Type B pancreatic cell (in vitro differentiated cells): ENCODE measurements at places on chromosomes 12 and 14.

DNA sequence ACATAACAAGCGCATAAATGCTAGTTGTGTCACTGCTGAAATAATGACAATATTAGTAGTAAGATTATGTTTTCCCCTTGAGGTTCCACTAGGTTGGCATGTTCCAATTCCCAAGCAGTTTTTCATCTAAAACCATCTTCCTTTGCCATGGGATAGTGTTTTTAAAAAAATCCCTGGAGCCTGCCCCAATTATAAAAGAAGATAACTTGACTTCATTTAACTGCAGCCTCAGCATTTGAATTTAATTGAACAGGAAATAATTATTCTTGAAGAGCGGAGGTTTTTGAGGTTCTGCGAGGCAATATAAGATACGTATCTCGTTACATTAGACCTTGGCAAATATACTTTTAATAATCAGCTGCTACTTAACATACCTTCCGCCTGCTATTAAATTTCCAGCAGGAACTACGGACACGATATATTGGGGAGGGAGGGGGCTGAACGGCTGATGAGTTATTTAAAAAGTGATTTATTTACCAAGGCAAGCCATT, 65.2 kb upstream of the HSPB8 start:
- no peak for DNase-seq

DNA sequence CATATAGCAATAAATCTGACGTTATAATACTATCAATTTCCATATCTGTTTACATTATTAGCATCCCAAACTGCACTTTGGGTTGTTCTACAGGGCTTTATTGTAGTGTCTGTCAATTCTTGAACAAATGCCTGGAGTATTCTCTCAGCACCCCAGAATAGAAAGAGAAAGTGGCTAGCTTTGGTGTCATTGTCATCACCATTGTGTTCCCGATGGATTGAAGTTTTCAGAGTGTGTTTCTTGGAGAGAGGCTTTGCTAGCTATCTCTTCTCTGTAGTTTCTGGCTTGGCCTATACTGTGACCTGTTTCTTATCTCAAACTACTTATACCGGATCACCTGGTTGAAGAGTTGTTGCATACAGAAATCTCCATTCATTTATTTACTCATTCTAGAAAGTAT, 6.4 kb downstream of the TMEM106C start:
- no peak for DNase-seq

DNA sequence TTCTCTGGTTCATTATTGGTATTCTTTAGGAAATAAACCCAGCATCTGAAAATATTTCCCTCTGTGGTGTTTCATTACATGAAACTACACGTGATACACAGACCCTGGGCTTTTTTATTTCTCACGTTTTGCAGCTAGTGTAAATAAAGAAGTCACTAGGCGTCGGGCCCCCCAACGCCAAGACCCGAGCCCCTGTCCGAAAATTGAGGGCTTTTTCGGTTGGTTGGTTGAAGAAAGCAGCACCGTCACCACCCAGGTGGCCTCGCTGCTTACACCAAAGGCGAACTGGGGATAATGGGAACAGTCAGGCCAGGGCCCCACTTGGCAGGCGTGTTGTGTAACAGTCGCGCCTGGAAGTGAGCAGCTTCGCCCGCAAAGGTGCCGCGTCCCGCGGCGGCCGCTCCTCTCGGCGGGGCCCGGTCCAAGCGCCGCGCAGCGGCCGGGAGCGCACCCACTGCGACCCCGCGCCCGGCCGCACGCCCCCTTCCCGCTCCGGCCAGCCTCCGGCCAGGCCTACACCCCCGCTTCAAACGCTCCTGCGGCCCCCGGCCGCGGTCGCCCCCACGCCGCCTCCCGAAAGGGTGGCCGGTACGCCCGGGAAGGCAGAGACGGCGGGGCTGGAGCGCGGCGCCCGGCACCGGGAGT, 1.2 kb downstream of the DUSP16 start:
- peak; percentile 72 for DNase-seq

- no peak for DNase-seq
These were observed 2.5 kb upstream of the PSEN1 start for GRCh38 chr14:73133795-73134194.

DNA sequence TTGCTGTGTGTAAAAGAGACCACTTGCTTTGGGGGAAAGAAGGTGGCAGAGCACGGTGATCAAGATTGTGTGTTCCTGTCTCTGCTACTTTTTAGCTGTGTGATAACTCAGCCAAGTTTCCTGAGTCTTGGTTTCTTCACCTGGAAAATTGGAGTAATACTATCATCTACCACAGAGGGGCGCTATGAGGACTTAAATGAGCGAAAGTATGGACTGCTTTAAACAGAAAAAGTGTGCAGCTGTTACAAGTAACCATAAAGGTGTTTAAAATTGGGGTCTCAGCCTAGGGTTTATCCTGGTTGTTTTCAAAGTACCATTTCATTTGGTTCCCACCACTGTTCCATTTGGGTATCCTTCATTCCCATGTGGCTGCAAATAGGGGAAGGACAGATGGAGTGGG, 65.9 kb upstream of the WSCD2 start:
- no peak for DNase-seq

DNA sequence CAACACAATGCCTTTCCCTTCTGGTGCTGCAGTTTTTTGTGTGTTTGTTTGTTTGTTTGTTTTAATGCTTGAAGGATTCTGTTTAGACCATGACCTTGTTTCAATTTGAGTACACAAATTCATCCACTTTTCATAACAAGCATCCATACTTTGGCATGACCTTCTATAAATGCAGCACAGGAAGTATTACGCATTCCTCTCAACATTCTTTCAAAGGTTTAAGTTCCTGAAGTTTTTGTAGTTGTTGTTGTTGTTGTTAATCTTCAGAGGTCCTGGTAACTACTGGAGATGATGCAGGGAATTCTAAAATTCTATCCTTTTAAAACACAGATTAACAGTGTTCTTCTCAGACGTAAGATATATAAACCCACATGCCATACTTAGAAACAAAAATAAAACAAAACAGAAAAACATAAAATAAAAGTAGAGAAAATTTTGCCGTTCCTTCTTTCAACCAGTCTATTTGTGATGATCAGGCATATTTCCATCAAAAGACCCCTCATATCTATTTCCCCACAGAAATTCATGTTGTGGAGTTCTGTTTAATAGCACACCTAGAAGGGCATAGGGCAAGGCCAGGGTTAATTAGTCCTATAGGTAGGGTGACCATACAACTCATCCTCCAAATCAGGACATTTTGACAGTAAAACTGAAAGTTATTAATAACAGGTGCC, 529.9 kb downstream of the NOVA1 start:
- no peak for DNase-seq

- DNase-seq, result no peak
These were observed 44.0 kb downstream of the KLRG1 start for GRCh38 chr12:9033265-9033887.

DNA sequence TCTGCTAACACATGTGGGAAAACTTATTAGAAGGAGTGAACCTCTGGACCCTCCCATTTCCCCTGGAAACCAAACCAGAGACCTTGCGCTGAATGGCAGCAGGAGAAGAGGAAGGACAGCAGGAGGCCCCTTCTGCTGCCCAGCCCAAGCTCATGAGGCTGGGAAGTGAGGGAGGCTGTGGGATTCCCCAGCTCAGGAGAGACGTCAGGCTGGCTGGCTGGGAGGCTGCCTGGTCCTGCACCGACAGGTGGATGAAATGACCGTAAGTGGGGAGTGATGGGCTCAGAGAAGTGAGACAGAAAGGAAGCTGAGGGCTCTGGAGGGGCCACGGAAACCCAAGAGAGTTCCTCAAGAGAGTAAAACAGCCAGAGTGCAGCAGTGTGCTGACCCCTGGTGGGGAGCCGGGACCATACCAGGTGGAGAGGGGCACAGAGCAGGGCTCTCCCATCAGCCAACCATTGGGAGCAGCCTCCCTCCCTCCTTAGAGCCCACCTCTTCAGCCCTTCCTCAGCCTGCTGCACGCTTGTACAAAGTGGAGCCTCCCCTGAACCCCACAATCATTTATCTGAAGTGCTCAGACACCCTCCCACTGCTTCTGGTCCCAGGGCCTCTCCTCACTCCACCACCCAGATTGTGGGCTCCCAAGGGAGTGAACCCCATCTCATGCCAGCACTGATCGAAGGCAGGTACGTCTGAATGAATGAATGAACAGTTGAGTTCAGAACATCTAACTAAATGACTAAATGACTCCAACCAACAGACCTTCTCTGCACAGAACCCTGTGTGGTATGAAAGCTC, 14.0 kb downstream of the TAMALIN start:
- DNase-seq, result no peak

GRCh38 chr12:14716848-14717444, 20.5 kb upstream of the GUCY2C start:
- no peak for DNase-seq

DNA sequence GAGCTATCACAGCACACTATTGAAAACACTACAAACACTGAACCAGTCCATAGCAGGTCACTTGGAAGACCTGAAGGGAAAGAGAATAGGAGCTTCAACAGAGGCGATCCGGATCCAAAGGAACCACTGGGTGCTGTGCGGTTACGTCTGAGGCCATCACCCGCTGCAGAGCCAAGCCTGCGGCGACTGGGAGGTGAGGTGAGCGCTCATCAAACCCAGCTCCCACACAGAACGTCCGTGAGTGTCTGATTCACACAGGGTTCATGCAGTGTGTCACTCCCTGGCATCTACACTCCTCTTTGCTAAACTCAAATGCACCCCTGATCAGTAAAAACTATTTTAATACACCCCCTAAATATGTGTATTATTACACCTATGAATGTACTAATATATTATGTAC, 64.1 kb downstream of the TMEM132D start:
- DNase-seq, result no peak

DNA sequence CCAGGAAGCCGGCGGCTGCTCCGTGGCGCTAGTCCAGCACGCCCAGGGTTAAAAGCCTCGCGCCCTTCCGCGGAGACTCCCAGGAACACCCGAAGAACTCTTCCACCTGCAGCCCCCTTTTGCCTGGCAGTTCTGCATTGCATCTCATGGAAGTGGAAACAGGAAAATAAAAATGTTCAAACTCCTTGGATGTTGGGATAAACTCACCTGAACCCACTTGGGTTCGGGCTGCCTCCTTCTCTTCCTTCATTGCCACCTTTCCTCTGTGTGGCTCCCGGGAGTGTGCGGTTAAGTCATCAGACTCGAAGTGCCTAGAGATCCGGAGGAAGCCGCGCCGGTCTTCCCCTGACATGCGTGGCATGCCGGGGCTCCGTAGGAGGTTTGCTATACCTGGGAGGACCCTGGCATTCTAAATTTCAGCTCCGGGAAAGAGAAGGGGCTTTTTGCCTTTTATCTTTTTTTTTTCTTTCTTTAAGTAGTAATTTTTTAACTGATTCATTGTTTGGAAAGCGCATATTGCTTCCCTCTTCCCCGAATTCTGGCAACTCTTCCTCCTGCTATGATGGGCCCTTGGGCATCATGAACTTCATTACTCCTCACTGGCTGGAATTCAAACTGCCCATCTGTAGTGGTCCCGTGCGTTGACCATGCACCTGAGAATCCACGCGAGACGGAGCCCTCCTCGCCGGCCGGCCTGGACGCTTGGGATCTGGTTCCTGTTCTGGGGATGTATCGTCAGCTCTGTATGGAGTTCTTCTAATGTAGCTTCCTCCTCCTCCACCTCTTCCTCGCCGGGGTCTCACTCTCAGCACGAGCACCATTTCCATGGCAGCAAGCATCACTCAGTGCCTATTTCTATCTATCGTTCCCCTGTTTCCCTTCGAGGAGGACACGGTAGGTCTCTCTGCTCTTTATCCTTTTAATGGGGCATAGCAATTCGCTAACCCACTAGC, 931.4 kb downstream of the DIO2 start:
- no peak for DNase-seq

DNA sequence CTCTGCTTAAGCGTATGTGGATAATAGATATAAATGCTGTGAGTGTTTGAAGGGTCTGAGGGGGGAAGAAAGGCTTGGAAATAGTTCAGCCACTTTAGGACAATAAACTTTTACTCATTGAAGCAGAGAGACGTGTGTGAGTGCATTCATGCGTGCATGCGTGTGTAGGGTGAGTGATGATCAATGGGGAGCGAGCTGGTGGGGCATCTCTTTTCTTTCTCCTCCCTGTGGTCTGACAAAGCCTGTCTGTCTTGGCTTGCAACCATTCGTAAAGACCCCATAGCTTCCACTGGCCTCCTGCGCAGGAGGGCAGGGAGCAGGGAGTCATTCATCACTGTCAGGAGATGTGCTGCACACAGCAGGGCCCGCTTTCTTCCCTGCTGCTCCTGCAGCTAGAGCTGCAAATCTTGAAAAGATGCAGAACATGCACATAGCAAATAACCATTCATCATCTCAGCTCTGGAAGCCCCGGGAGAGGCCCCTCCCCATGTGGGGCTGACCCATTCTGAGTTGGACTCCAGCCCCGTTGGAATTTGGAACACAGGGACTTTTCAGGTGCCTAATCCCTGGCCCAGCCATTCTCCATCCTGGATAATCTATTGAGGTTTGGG, 223.2 kb downstream of the PPM1H start:
- no peak for DNase-seq

GRCh38 chr14:22460461-22461195, 128.4 kb downstream of the DAD1 start:
- DNase-seq, result no peak

DNA sequence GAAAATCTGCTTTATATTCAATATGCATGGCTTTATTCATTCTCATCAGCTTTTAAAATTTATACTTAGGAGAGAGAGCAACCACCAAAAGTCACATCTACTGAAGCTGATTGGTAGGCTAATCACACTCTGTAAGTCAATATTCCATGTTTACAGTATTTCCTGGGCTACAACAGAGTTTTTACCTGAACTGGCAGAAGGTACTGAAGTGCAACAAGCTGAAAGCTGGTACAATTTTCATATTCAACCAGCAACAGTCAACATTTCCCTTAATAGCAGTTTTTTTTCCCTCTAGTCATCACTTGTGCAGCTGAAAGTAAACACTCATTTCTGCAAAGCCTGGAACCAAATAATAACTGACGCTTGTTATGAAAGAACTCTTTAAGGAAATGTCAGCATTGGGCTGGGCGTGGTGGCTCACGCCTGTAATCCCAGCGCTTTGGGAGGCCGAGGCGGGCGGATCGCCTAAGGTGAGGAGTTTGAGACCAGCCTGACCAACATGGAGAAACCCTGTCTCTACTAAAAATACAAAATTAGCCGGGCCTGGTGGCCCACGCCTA, 12.9 kb downstream of the BRAP start:
- no peak for DNase-seq

- DNase-seq, result no peak
These were observed 28.3 kb downstream of the VSX2 start for GRCh38 chr14:74267588-74267987.

- DNase-seq, result no peak
These were observed 10.7 kb downstream of the CEP170B start for GRCh38 chr14:104875811-104876210.

- no peak for DNase-seq
These were observed 29.8 kb downstream of the DIO3 start for GRCh38 chr14:101591121-101591520.

GRCh38 chr12:50025187-50026059, at the start of gene RACGAP1:
Gene RACGAP1 (minus strand): TSS chr12:50025494. CDS start chr12:50016715, 8,779 bp downstream.
- peak; percentile 95 for DNase-seq
